ENCODE measurements at places on chromosomes 16 and 17.

DNA sequence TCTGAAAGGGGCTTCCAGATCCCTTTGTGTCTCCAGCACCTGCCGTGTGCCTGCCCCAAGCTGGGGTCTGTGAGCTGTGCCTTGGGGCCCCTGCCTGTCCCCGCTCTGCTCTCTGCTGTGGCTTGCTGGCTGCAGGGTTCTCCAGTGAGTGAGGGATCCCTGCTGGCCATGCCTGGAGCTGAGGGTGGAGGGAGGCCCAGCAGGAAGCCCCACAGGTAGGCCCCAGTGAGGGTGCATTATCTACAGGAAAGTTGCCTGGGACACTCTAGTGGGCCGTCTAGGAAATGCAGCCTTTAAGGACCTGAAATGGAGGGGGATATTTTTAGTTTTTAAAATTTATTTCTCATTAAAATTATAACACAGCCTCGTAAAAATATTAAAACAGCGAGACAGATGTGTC lies 50.9 kb downstream of the JPH3 start:
- DNase-seq = no peak

- DNase-seq = no peak
Measured at GRCh38 chr17:81879121-81879520, 8.0 kb upstream of the ARHGDIA start.

- DNase-seq = no peak
Measured at GRCh38 chr17:8160224-8160577, 2.5 kb downstream of the VAMP2 start.

DNA sequence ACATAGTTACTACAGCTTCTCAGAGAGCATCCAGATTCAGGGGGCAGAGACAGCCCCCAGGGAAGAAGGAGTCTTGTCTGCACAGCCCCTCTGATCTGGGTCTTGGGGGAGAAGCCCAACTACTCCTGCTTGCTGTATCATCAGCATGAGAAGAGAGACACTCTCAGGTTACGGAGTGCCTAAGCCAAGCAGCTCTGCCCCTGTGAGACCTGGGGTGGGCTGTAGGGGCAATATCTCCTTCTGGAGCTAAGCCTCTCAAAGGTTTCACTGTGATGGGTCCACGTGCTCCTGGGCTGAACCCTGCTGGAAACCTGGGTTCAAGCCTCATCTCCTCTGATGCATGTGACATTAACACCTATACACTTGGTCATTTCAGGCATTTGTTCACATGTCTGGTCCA lies 123.2 kb downstream of the CPPED1 start:
- no peak for DNase-seq

- DNase-seq = no peak
Measured at GRCh38 chr17:56793957-56794356, 39.8 kb downstream of the C17orf67 start.

DNA sequence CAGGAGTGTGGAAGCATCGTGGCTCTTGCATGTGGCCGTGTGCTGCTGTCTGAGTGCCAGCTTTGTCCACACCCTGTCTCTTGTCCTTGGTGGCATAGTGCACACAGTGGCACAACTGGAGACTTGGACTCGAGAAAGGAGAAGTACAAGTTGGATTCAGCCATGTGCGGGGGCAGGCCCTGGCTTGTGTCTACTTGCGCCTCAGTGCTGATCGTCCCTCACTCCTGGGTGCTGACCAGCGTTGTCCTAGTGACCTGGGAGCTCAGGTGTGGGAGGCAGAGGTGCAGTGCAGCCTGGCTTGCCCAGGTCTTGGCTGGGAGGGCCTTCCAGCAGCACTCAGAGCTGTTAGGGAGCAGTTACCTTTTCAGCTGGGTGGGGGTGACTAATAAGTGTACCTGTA lies 20.6 kb downstream of the MPRIP start:
- DNase-seq = peak; percentile 73

DNA sequence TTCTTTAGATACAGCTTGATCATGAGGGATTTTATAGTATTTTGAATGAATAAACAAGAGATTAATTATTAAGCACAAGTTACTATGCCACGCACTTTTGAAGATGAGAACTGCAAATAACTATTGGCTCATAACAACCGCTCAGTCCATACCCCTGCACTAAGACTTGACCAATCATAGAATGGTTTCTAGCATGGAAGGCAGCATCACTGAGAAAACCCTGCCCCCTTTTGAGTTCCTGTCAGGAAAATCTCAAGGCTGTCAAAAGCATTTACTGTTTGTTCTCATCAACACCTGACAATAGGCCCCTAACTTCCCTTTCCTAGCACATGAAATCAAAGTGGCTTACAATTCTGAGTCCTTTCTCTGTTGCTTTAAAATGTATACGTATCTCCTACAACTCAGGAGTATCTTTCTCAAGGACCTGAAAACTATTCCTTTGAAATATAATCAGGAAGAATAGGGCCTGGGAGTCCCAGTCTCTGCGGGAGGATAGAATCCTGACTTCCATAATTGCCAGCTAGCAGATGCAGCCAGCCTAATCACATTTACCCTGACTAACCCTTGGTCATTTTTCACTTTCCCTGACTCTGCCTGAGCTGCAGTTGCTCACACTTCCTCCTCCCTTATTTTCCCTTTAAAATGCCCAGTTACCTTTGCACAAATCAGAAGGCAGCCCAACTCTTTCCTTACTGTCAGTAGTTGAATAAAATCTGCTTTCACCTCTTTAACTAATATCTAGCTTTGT lies 9.1 kb upstream of the MMD start:
- DNase-seq = no peak

DNA sequence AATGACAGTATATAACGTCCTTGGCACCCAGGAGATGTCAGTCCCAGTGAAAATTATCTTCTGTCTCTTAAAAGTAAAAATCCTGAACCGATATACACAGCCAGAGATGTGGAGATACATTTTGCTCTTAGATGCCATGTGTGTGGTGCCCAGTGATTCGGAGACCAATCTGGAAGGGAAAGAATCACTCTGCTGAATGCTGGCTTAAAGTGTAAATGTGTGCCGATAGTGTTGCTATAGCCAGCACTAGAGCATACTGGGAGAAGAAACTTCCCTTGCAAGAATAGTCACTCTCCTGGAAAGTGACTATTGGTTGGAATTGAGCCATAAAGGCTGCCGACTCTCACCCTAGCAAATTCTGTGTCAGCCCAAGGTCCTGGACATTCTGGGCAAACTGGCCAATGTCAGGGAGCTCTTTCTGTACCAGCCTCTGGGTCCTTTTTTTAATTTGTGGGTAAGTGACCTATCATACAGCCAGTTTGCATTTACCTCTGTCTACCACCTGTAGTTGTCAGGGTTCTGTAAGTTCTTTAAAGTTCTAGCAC lies 44.2 kb upstream of the HNF1B start:
- no peak for DNase-seq
